ENCODE measurements at places on chromosomes 1 and 21. TPM values are rescaled to one million over a fixed set of nuclear protein-coding genes. Genes with fewer than 3 reads are reported as not detected.

- no peak for DNase-seq
Measured at GRCh38 chr1:157106813-157107189, 7.2 kb upstream of the ETV3L start.

- no peak for DNase-seq
Measured at GRCh38 chr1:216690603-216691002, 32.6 kb downstream of the ESRRG start.

DNA sequence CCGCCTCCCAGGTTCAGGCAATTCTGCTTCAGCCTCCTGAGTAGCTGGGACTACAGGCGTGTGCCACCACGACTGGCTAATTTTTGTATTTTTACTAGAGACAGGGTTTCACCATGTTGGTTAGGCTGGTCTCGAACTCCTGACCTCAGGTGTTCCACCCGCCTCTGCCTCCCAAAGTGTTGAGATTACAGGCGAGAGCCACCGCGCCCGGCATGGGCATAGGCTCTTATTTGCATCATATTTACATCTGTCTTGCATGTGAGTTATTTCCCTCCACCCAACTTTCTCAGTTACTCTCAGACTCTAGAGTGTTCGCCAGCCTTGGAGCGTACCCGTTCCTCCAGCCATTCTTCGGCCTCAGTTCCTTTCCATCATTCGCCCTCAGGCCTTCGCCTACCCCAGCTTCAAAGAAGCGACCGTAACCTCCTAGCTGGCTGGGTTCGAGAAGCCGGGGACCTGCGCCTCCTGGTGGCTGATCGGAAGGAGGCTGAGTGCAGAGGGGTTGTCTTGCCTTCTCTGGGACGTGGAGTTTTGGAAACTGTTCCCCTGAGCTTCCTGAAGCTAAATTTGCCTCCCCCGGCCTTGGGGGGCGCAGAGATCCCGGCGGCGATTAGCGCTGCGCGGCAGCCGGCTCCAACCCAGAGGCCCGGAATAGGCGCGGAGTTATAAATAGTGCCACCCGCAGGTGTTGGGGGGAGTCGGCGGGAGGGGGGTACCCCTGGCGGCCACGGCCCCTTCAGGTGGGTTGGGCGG, 3.6 kb upstream of the ZBTB7B start:
- peak; percentile 58 for DNase-seq

CR1L gene
- total RNA-seq: not detected

RUNX1 gene
- total RNA-seq: 13.3 TPM

- no peak for DNase-seq
Measured at GRCh38 chr1:155504207-155504606, 58.4 kb downstream of the ASH1L start.

- DNase-seq: no peak
Measured at GRCh38 chr1:27561124-27561899, 42.6 kb downstream of the AHDC1 start.

LCE3D gene
- not detected for total RNA-seq

GRCh38 chr1:176619261-176619660, 156.3 kb downstream of the PAPPA2 start:
- DNase-seq: no peak

Measured in GM12878 (cell line).